ENCODE measurements at places on chromosomes 12 and 14. TPM values are rescaled to one million over a fixed set of nuclear protein-coding genes. Genes with fewer than 3 reads are reported as not detected.
A peak's percentile ranks its signal among the peaks of the same experiment; 100 is the strongest.

The LPAR5 gene
- total RNA-seq, result 30.4 TPM

The PPP4R4 gene
- total RNA-seq, result not detected

The FAM222A gene
- total RNA-seq, result 0.73 TPM

The PPP1R1A gene
- total RNA-seq, result not detected

The AVPR1A gene
- not detected for total RNA-seq

The ZBTB42 gene
- total RNA-seq, result 3.1 TPM

DNA sequence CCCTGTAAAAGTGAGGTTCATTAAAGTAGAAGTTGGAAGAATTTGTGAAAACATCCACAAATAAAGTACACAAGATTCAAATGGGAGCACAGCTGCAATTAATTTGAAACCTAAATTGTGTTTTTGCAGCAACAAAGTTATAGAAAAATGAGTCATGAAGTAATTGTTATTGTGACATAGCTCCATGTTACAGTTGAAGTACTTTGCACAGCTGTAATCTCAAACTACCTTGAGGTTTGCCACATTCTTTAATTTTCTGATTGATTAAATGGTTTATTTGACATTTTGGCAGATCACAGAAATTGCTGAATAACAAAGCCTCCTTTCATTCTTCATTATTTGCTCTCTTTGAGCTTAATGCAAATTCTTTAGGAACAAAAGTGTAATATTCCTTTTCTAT, 111.3 kb downstream of the RMST start:
- no peak for DNase-seq
- no peaks in the 10 kb centered on the region for H3K36me3 ChIP-seq
- no peaks in the 10 kb centered on the region for H3K4me1 ChIP-seq
- no peak overlapping the region for H3K27ac ChIP-seq
- no peak overlapping the region for H3K4me3 ChIP-seq

DNA sequence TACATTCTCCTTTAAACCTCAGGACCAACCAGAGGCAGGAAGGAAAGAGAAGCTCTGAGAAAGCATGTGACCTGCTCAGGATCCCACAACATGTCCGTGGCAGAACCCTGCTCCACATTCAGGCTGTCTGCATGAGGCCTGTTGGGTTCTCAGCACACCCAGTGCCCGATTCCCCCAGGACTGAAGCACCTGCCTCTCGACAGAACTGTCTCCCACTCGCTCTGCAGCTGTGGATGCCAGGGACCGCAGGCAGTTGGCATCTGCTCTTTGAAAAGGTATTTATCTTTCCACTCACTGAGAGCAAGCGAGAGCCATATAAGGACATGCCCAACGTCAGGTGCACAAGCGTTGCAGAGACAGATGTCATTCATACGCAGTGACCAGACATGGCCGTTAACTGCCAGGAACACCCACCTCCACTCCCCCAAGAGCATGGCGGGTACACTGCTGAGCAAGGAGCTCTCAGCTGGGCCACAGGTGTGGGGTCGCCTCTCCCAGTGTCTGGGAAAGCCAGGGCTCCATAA, 18.9 kb downstream of the PITPNM2 start:
- peak overlapping the region; percentile 68 for H3K27ac ChIP-seq
- H3K4me1 ChIP-seq, result peaks cover 50% of the 10 kb centered on the region
- peaks cover 1% of the 10 kb centered on the region for H3K36me3 ChIP-seq

DNA sequence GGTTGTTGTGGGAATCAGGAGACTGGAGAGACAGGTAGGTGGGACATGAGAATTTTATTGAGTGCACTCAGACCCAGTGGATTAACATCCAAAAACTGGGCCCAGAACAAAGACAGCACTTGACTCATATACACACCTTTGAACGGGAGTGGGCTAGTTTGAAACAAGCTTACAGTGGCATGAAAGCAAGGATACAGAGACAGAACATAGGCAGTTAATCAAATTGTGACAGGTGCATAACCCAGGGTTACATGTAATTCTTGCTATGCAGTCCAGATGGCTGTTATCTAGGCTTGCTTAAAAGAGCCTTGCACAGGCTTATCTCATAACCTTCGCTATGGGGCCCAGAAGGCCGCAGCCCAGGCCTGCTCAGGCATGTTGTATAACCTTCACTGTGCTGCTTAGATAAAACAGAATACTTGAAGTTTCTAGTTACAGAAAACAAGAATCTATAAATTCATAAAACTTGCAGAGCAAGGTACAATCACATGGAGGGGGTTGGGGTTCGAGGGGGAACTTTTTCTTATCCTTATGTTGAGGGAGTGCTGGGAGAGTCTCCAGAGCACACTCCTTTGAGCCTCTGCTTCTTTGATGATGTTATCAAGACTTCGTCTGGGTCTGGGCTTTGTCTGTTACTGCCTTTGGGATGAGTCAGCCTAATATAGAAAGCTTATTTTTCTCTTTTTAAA, 81.7 kb downstream of the TNFAIP2 start:
- DNase-seq, result no peak
- peaks cover 6% of the 10 kb centered on the region for H3K36me3 ChIP-seq
- H3K27ac ChIP-seq, result no peak overlapping the region
- H3K27me3 ChIP-seq, result peaks cover 25% of the 10 kb centered on the region
- H3K4me1 ChIP-seq, result no peaks in the 10 kb centered on the region

DNA sequence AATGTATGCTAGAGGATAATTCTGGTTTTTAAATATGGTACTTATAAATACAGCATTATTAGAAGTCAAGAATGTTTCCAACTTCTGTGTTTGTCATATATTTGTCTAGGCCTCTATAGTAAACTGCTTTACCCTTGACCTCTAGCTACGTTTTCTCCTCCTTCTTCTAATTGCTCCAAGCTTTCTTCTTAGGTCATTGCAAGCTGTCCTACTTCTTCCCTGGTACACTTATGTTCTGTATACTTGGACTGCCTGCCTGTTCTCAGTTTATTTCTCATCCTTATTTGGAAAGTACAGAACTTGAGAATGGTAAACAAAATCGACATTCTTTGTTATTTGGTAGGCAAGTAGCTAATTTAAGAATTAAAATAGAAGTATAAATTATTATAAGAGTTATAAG, 23.9 kb upstream of the ATP2B1 start:
- H3K36me3 ChIP-seq, result no peaks in the 10 kb centered on the region
- no peak overlapping the region for H3K4me3 ChIP-seq
- H3K27me3 ChIP-seq, result no peaks in the 10 kb centered on the region

DNA sequence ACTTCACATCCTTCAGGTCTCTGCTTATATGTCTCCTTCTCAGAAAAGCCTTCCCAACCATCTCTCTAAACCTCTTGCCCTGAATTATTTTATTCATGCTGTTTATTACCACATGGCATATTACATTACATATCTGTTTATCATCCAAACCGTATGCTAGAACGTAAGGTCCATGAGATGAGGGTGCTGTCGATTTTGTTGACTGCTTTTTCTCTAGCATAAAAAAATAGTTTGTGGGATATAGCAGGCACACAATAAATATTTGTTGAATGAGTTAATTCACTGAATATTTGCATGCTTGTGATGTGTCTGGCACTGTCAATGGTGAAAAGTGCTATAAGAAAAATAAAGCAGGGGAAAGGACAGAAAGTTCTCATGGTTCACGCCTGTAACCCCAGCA, 22.9 kb downstream of the SAMD4A start:
- H3K36me3 ChIP-seq, result peaks cover 6% of the 10 kb centered on the region
- H3K27me3 ChIP-seq, result no peaks in the 10 kb centered on the region
- H3K4me3 ChIP-seq, result no peak overlapping the region
- peaks cover 4% of the 10 kb centered on the region for H3K4me1 ChIP-seq

DNA sequence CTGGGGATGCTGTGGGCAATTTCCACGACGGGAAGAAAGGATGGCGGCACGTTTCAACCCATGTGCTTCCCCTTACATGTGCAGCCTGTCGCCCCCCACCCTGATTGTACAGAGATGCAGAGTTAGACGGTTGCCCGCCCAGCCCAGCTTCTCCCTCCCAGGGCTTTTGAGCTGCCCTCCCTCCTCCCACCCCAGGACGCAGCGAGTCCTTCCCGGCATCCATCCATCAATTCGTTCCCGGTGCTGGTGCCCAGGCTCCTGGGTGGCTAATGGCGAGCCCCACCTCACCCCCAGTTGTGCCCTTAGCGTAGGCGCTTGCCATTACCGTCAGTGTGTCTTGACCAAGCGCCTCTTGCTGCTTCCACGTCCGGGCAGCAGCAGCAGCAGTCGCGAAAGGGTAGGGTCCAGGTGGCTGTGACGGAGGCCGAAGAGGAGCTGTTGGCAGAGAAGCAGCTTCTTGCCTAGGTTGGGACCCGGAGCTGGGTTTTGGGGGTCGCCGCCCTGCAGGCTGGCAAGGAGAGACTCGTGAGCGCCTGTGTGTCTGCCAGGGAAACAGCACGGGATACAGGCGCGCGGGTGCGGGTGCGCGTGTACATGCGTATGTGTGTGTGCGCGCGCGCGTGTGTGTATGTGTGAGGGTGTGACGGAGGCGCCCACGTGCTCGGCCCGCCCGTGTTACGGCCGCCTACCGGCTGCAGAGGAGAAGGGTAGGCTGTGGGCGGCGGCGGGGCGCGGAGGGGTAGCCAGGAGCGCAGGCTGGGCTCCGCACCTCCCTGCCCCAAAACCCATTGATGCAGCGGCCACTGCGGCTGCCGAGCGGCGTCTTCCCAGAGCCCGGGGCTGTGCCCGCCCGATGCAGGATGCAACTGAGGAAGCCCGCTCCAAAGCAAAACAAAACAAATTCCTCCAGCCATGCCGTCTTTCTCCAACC, at the start of gene SLC6A15:
Gene SLC6A15 (minus strand): TSS at position 602 of the 931 bp plus-strand sequence. CDS start 20,679 bp downstream, outside the sequence.
- H3K27ac ChIP-seq, result no peak within 1 kb of the TSS
- H3K4me3 ChIP-seq, result peak within 1 kb of the TSS; percentile 54
- peaks cover 33% of the 10 kb centered on the region for H3K27me3 ChIP-seq
- DNase-seq, result no peak
- no peaks in the 10 kb centered on the region for H3K36me3 ChIP-seq
- peaks cover 8% of the 10 kb centered on the region for H3K4me1 ChIP-seq

DNA sequence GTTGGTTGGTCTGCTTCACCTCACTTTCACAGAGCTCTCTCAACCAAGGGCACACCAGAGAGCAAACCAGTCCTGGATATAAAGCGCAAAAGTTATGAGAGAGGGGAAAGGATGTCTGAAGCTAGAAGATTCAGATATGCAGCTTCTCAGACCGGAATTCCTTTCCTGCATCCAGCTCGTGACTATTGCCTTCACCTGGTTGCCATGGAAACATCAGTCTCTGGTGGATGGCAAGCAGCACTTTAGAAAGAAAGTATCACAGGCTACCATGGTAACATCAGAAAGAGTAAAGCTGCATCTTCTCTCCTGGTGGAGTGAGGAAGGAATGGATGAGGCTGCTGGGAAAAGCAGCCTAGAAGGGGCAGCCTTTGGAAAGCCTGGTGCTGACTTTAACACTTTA, 13.7 kb downstream of the REM2 start:
- no peak overlapping the region for H3K4me3 ChIP-seq
- H3K27me3 ChIP-seq, result no peaks in the 10 kb centered on the region
- peaks cover 47% of the 10 kb centered on the region for H3K36me3 ChIP-seq
- peaks cover 7% of the 10 kb centered on the region for H3K4me1 ChIP-seq
- DNase-seq, result no peak

GRCh38 chr12:65098364-65098763, 22.7 kb downstream of the WIF1 start:
- H3K27me3 ChIP-seq, result peaks cover 25% of the 10 kb centered on the region
- no peak for DNase-seq
- H3K27ac ChIP-seq, result no peak overlapping the region

GRCh38 chr12:71828813-71829212, 10.7 kb upstream of the TBC1D15 start:
- no peak overlapping the region for H3K27ac ChIP-seq
- DNase-seq, result no peak
- no peak overlapping the region for H3K4me3 ChIP-seq
- peaks cover 16% of the 10 kb centered on the region for H3K27me3 ChIP-seq
- no peaks in the 10 kb centered on the region for H3K36me3 ChIP-seq
- no peaks in the 10 kb centered on the region for H3K4me1 ChIP-seq

DNA sequence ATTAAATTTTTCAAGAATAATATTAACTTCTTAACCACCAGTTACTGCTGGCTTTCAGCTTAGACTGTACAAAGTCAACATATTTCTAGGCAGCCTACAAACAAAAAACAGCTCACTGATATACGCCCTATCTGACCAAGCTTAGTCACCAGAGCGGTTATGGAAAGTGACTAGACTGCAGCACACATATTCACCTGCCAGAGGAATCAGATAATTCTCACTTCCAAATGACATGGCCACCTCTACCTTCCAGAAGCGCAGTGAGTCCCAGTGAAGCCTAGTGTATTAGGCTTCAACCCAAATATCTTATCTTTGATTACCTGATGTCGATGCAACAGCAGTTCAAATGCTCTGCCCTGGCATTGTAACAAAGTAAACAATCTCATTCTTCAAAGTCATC, 8.5 kb downstream of the STXBP6 start:
- no peak overlapping the region for H3K4me3 ChIP-seq
- H3K27me3 ChIP-seq, result peaks cover 9% of the 10 kb centered on the region
- H3K4me1 ChIP-seq, result no peaks in the 10 kb centered on the region
- H3K36me3 ChIP-seq, result no peaks in the 10 kb centered on the region
- no peak for DNase-seq

DNA sequence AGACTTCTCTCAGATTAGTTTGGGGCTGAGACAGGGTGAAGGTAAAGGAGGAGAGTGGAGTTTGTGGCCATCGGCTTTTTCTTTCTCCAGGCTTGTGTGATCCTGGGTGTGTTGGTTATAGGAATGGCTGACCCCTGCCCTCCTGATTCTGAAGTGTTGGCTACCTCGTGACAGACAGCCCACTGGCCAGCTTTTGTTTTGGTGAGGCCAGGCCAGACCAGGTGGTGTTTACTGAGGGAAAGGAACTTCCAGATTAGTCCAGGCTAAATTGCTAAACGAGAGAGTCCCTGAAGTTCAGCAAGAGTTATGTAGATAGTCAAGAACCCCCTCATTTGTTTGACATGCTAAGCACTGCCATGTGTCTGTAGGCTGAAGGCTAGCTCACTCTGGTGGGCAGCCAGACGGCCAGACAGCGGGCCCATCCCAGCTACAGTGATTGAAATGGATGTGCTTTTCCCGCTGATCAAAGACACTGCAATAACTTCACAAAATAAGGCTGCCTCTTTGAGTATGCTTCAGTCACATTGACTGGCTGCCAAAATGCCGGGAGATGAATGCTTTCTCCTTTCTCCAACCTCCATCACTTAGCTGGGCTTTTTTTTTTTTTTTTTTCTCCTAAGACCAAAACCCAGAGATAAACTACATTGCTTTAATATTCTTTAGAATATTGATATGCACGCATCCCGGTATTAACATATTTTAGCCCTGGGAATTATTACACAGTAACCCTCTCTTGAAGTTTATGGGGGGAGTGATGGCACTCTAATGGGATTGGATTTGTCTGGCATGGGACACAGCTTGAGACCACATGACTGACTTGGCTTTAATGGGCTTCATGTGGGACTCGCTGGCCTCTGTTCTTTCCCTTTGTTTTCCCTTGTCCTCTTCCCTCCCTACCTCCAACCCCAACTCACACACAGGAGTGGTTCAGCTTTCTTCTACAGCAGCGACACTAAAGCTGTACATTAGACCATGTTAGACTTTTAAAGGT, 76.9 kb downstream of the SMOC1 start:
- DNase-seq, result no peak
- H3K4me1 ChIP-seq, result no peaks in the 10 kb centered on the region
- H3K27me3 ChIP-seq, result peaks cover 20% of the 10 kb centered on the region
- H3K36me3 ChIP-seq, result no peaks in the 10 kb centered on the region
- no peak overlapping the region for H3K27ac ChIP-seq
